Psoas muscle (tissue), 8 donors: ENCODE measurements at places on chromosomes 7 and 10.

- DNase-seq, result no peak
These were observed at the start of gene ANKRD22 for GRCh38 chr10:88851706-88852105. Gene ANKRD22 (minus strand): TSS chr10:88851844. CDS start chr10:88851607, 237 bp downstream.

- DNase-seq, result no peak
These were observed 15.9 kb downstream of the SKIDA1 start for GRCh38 chr10:21509341-21510240.

DNA sequence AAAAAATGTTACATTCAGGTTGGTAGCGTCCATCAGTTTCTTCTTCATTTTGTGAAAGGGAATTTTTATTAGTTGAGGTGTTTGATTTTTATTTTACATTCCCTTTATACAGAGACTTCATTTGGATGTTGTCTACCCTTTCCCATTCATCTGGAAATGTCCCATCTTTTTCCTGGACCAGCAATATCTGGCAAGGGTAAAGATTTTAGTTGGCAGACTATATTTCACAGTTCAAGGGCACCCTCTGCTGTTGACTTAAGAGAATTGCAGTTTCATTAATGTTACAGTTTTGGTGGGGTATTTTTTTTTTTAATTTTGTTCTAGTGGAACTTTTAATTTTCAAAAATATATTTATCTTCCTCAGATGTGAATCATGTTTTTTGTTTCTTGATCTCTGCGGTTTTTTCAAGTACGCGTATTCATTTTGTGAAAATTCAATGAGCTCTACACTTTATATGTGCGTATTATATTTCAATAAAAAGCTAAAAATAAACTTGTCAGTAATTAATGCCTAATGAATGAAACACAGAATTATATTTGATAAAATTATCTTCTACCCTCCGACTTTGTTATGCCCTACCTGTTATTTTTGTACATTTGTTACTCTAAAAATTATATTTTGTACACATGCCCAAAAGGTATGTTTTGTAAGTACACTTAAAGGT, 97.9 kb upstream of the KLF14 start:
- no peak for DNase-seq

DNA sequence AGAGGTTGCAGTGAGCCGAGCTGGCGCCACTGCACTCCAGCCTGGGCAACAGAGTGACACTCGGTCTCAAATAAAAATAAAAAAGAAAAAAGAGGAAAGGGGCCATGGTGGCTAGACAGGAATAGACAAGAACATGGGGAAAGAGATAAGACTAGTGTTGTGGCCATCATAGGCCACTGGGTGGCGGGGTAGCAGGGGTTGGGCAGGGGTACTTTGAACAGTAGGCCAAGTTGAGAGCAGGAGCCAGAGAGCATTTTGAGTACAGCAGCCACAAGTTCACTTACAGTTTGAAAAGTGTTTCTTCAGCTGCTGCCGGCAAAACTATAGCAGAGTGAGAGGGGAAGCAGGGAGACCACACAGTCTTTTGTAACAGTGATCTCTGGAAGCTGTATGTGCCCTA, 656.0 kb downstream of the CNTNAP2 start:
- no peak for DNase-seq

DNA sequence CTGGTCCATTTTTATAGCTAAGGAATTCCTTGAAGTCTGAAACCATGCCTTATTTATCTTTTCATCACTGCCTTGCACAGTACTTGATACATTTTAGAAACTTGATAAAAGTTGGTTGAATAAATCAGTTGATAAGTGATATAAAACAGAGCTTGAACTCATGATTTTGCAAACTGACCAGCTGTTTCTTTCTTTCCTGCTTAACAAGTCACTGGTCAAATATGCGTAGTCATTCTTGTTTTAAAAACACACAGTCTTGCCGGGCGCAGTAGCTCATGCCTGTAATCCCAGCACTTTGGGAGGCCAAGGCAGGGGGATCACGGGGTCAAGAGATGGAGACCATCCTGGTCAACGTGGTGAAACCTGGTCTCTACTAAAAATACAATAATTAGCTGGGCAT, 6.3 kb downstream of the TPST1 start:
- DNase-seq, result no peak

DNA sequence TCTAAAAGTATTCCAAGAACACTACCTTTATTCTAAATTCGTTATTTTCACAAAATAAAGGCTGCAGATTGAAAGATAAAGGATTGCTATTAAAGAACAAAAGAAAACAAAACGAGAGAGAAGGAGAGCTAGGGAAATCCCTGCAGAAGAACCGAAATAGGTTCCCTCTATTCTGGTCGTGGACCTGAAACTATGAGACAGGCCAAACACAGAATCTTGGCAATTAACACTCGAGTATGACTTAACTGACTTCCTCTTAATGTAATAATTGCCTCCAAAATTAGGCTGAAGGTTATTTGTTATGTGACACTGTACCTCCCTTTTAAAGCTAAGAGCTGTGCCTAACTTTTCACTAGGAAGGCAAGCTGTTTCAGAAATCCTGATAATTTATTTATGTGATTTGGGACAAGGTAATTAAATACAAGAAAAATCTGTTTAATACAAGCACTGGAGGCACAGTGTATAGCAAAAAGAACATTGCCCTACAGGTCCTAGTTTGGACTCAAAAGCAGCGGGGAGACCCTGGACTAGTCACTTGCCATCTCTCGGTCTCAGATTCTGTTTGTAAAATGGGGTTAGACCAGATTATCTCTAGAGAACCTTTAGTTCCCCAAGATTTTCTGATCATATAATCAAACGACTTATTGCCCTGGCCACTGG, 11.6 kb downstream of the NAMPT start:
- no peak for DNase-seq

- no peak for DNase-seq
These were observed 50.1 kb downstream of the VOPP1 start for GRCh38 chr7:55521917-55522902.

GRCh38 chr7:118858651-118859149, 634.2 kb downstream of the ANKRD7 start:
- DNase-seq, result peak; percentile 8

DNA sequence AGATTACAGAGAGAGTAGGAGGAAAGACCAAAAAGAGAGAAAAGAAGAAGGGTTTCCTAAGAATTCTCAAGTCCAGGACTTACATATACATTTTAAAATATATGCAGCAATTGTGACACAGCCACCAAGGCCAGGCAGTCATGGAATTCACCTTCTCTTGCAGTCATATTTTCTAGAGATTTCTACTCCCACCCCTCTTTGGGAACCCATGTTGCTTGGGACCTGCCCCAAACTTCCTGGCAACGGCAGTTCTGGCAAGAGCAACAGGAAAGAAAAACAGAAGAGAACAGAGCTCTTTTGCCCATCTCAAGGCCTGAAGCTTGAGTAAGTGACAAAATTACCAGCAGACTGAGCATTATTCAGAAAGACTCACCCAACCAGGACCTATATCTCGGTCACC, 128.3 kb upstream of the ASAH2 start:
- DNase-seq, result no peak

DNA sequence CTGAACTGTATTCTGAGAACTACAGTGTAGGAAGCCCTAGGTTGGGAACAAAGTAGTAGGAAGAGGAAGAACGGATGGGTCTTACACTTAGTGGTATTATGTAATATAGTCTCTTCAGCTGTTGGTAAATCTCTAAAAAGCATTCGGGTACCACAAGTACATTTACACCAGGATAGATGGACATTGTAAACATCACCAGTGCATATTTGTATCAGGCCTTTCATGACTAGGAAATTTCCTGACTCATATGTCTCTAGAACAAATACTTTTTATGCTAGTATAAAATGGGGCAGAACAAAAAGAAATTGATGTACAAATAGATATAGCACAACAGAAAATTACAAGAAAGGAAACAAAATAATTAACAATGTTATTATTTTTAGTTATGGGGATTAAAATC, 21.5 kb upstream of the OR6B1 start:
- no peak for DNase-seq

GRCh38 chr10:11448545-11449244, 162.8 kb downstream of the USP6NL start:
- DNase-seq, result no peak

DNA sequence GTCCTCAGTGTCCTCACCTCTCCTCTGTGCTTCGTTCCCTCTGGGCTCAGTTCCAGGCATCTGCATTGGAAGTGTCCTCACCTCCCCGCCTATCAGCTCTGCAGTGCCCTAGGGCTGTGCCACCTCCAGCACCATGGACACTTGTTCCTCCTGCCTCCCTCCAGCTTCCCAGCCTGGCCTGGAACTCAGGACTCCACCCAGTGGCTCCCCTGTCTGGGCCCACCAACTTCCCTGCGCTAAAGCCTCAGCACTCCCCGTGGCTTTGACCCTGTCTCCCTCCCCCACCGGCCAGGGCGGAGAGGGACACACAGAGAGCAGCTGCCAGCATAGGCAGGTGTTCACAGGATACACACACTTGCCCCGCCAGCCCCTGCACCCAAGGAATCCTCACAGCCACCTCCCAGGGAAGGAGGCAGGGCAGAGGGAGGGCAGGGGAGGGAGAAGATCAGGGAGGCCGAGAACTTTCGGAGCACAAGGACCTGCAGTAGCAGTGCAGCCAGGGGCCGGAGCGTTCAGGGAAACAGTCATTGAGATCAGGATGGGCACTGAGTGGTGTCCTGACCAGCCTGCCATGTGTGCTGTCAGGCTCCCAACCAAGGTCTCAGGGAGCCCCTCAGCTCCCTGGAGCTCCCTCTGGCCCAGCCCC, 31.3 kb downstream of the ANXA8 start:
- DNase-seq, result no peak

DNA sequence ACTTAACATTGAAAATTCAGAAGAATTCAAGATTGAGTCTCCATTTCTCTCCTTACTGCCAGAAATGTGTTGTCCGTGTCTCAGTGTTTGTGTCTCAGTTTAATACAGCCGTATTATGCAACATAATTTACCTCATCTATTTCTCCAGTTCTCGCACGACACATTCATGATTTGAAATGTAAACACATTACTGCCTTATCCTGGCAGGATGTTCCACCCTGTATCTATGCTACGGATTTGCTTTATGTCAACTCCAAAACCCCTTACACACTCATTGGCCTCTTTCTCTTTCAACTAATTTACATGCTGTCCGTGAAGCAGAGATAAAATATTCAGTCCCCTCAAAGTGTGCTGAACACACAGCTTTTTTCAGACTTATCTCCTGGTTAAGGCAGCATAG, 653.7 kb upstream of the SEMA3D start:
- no peak for DNase-seq

DNA sequence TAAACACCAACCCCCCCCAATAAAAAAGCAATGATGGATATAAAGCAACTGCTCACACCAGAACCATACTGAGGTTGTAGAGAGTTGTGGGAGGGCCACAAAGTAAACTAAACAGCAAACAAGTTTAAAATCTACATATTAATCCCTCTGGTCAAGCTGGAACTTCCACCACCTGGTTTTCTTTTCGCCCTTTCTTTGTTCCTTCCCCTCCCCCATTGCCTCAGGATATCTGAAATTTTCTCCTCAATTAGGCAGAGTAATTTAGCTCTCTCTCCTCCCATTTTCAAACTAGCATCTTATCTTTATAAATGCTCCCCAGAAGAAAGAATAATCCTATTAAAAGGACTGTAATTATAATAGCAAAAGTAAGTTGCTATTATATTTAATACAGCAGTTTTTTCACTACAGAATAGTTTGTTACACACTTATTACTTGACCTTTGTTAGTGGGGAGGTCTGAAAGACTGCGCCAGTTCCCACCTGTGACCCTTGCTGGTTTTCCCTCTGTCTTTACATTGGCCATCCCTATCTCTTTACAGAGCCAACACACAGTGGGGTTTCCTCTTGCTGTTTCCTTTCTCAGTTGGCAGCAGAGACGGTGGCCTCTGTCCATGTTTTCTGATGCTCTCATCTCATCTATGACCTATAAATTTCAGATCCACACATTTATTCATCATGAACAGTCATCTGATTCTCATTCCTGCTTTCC, 235.4 kb downstream of the RNLS start:
- no peak for DNase-seq

DNA sequence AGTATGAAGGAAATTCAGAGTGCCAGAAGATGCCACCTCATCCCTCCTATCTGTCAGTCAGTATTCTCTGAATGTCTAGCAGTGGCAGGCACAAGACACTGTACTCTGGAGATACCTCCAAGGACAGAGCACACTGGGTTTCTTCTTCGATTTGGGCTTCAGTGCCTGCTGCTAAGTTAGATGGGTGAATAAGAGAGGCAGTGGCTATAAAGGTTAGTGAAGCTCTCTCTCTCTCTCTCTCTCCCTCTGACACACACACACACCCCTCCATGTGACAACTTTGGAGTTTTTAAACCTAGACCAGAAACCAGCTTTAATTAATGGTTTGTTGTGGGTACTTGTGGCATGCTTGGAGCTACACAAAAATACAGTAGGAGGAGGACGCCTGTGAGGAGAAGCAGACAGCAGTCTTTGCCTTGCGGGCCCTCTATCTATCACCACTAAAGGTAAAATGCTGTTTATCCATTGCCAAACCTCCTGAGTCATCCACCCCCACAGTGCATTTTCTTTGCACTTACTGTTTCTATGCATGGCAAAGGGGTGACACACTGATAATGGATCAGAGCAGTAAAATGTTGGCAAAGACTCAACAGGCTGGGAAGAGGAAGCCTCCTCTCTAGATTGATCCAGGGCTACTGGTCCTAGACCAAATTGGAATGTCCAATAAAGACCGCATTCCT, 102.5 kb downstream of the TRIL start:
- no peak for DNase-seq

- DNase-seq, result peak; percentile 15
These were observed 731 bp downstream of the CHCHD3 start for GRCh38 chr7:133081119-133081598.

DNA sequence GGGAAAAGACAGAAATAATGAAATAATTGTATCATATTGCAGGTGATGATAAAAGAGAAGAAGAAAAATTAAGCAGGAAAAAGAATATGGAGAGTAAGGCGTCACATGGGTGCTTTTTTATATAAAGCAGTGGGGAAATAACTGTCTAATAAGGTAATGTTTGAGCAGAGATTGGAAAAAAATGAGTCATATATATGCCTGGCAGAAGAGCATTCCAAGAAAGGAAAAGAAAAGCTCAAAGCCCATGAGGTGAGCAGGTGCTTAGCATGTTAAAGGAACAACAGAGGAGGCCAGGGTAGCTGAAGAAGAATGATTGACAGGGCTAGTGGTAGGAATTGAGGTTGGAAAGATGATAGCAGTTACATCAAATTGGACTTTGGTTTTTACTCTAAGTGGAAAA, 739.5 kb downstream of the SORCS1 start:
- no peak for DNase-seq

DNA sequence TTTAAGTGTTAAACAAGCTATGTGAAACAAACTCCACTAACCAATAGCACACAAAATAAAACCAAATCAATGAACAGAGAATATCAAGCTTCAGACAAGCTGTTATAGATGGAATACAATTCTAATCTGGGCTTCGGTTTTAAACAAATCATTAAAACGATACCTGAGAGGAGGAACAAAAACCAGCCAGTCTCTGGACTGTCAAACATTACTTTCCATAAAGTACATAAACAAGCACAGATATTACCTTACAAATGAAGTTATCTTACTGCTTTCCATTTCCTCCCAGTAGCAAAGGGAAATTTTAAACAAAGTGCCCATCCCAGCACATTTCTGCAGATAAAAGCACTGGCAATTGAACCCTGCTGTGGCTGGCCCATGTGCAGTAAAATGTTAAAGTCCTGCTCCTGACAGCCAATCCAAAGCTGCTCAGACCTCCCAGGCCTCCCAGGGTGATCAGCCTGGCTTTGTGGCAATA, 128.0 kb downstream of the NRCAM start:
- DNase-seq, result no peak

GRCh38 chr7:18393465-18394118, 102.0 kb upstream of the HDAC9 start:
- DNase-seq, result no peak
